Activated T-helper 1 cell treated with Interleukin-2 at 50 U/mL for 16 hours (primary cell): ENCODE measurements at places on chromosomes 1 and 21.
A peak's percentile ranks its signal among the peaks of the same experiment; 100 is the strongest.

- no peak for DNase-seq
Observed at GRCh38 chr1:69985376-69985775, 220.0 kb downstream of the LRRC40 start.

DNA sequence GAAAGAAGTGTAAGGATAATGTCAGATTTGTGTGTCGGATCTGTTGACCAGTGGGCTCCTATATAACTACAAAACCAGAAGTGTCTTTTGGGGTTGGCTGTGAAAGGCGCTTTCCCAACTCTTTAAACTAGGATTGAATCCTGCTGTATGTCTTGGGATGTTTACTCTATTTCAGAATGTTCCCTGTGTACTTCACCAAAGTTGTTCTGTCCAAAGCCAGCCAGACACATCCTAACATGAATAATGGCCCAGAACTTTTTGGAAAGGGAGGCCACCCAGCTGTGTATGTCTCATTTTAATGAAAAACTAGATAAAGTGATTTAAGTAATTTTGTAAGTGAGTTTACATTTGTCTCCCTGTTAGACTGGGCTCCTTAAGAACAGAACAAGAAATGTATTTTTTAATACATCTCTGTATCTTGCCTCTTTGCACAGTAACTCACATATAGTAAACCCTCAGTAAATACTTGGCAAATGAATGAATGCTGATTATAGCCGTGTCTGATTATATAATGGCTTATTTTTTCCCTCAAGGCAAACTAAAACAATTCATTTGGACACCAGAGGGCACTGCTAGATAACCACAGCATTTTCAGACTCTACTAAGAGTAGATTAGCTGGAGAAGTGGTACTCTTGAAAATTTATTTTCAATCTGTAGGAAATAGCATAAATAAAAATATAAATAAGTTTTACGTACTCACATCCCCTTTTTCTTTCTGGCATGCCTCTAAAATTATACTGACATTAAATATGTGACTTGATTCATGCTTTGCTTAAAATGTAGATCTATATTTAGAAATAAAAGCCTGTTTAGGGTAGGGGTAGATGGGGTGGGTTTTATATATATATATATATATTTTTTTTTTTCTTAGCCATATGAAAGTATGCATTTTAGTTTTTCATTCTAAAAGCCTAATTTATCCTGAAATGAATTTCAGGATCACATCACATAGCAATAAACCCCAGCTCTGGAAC, 23.8 kb downstream of the TSEN15 start:
- no peak for DNase-seq

DNA sequence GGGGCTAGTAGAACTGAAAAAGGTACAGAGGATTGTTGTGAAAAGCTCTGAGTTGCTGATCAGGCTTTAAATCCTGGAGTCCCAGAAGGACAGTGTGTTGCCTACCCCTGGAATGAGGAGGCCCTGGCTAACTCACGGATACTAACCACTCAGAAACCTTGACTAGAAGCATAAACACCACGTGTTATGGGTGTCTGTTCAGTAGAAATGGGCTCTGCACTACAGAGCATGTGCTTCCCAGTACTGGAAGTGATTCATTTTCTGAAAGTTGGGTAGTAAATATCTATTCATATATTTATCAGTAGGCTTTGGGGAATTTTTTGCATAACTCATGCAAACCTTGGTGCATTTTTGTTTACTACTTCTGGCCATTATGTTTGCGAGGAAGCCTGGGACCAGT, 15.1 kb upstream of the CLCA1 start:
- DNase-seq: no peak

DNA sequence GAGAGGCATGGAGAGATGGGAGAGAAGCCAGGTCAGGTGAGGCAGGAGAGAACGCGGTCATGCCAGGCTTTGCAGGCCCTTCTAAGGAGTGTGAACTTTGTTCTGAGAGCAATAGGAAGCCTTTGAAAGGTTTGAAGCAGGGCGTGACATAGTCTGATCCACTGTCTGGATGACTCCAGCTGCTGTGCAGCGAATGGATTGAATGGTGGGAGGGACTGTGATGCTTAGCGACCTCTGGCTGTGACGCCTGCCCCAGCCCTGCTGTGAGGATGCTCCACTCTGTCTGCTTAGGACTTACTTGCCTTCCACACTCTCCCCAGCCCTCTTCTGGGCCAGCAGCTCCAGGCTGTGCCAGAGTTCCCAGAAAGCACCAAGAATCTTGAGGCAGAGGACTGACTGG, 41.8 kb upstream of the POU3F1 start:
- no peak for DNase-seq

GRCh38 chr1:39490596-39491145, 765 bp upstream of the BMP8A start:
- DNase-seq: no peak

DNA sequence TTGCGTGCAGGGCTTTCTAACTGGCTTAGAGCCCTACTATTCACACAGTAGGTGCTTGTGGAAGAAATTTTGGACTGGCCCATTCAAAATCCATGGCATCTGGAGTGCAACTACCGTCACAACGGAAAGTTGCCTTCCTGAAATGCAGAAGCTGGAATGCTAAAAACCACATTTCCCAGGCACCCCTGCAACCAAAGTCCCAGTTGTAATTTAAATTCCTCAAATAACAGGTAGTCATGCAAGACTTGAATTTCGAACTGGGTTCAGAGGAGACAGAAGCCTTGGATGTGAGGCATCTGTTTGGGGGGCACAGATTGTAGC, 186.7 kb downstream of the TOMM20 start:
- DNase-seq: no peak

- no peak for DNase-seq
Observed at GRCh38 chr1:239593527-239593926, 207.2 kb downstream of the CHRM3 start.

GRCh38 chr1:29465755-29466154, 229.4 kb downstream of the PTPRU start:
- DNase-seq: no peak

GRCh38 chr1:37716321-37716720, 24.0 kb downstream of the CDCA8 start:
- DNase-seq: no peak

- DNase-seq: no peak
Observed at GRCh38 chr21:32515874-32516273, 69.4 kb downstream of the TCP10L start.

DNA sequence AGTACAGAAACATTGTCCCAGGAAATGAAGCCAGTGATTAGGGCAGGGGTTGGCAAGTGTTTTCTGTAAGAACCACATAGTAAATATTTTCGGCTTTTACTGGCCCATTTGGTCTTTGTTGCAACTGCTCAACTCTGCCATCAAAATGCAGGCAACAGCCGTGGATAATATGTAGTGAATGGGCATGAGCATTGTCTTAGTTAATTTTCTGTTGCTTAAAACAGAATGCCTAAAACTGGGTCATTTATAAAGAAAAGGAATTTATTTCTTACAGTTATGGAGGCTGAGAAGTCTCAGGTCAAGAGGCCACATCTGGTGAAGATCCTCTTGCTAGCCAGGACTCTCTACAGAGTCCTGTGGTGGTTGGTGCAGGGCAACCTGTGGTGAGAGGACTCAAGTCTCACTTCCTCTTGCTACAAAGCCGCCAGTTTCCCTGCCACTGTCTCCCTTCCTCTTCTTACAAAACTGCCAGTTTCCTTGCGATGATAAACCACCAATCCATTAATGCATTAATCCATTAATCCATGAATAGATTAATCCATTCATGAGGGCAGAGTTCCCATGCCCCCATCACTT, 166.4 kb downstream of the PSMG1 start:
- DNase-seq: no peak

DNA sequence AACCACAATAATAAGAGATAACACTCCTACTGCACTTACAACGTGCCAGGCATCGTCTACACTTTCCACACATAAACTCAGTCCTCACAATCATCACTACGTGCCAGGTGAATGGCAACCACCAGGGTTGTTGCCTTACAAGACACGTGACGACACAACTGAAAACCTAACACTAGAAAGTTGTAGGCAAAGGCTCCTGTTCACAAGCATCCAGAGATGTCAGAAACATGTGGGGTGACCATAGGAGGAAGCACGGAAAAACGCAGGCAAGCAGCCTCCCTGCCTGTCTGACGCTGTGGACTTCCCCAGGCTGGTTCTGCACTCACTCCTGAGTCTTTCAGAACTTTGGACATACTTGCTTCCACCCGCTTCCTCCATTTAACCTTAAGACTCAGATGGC, 7.0 kb downstream of the CAPZB start:
- DNase-seq: no peak

- peak; percentile 60 for DNase-seq
Observed at GRCh38 chr21:45074048-45074817, at the start of gene ADARB1. TSS of gene ADARB1 (plus strand) at chr21:45074580. CDS start at chr21:45171657, 97,077 bp downstream.

DNA sequence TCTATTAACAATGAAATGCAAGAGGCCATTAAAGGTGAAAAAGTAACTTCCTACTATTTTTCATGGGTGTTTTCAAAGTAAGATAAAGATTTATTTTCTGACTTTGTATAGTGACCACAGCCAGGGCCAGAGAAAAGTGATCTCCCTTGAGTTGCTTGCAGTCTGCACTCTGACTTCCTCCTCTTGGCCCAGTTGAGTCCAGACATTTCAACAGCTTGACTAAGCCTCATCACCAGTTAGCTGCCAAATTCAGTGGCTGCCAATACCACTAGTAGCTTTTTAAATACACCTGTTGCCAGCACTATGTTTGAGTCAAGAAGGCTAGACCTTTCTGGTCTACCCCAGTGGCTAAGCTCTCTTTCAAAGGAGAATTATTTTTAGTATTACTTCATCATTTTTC, 3.7 kb upstream of the NEK7 start:
- no peak for DNase-seq

GRCh38 chr1:81577004-81577697, 223.6 kb upstream of the ADGRL2 start:
- no peak for DNase-seq

DNA sequence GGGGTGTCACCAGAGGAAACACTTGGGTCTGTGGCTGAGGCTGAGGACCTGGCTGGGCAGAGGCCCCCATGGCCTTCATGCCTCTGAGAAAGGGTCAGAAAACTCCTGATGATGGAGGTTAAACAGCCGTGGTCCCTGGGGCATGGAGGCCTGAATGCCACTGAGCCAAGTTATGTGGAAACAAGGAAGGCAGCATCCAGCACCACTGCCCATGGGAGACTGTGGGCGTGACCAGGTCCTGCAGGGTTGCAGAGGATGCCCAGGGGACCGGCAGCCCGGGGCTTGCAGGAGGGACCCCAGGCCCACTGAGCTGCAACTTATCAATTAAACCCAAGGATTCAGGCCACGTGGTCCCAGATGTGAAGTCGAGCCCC, 18.9 kb upstream of the COL6A2 start:
- DNase-seq: no peak

DNA sequence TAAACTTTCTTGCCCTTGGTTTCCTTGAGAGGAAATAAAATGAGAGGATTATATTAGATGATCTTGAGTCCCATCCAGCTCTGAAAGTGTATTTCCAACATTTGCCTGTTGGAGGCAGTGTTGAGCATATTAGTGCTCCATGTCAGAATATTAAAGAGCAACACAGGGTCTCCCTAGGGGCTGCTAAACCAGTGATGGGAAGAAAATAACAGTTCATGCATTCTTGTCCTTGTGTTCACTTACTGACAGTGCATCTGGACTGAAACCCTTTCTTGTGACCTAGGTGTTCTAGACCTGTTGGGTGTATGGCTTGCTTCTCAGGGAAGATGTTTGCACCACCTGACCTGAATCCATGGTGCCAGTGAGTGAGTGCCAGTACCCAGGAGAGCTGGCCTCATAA, 124.7 kb upstream of the KIAA0040 start:
- no peak for DNase-seq

DNA sequence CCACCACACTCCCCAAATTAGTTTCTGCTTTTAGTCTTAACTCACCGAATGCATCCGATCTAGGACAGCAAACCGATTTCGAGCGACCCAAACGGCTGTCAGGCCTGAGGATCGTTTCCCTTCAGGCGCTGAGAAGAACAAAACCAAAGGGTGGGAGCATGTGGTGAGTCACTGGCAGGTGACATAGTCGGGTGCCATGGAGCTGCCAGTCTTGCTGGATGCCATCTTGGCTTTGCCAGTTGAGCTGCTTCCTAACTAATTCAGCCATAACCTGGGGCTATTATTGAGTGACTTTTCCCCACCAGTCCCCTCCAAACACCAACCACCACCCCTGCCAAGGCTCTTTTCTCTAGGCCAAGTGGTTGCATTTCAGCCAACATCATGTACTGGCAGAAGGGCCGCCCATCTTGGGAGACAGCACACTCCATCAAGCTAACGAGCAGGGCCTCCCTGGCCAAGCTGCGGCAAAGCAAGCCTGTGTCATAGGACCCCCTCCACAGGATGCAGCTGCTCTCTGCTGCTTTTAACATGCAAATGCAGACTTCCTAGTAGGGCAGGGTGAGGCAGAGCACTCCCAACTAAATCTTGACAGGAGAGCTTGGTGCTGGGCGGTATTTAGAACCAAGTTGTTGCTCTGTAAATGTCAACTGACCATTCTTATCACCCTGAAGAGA, 22.3 kb upstream of the PEX19 start:
- no peak for DNase-seq

GRCh38 chr1:228089519-228090380, 7.2 kb downstream of the ARF1 start:
- DNase-seq: no peak

DNA sequence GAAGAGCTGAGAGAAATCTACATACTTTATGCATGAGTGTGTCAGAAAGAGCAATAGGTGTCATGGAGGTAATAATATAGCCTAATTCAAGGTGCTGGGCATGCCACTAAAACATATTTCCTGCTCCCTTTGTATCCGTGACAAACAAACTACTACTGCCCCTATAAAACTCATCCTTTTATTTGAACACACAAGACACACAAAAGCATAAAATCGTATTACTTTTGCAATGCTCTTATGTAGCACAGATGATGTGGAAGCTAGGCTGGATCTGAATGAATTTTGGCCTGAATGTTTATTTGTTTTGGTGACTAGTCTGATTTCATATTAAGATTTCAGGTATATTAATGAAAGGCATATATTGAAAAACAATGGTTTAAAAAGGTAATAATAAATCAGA, 239.3 kb upstream of the NEGR1 start:
- no peak for DNase-seq

GRCh38 chr1:176989023-176989422, 175.5 kb downstream of the ASTN1 start:
- no peak for DNase-seq
